Calu3 (cell line): ENCODE measurements at places on chromosomes 2 and 18. TPM values are rescaled to one million over a fixed set of nuclear protein-coding genes. Genes with fewer than 3 reads are reported as not detected.

GRCh38 chr2:40230186-40230585 is 221.7 kb downstream of the SLC8A1 start:
- H3K4me1 ChIP-seq, result no peaks in the 10 kb centered on the region
- no peaks in the 10 kb centered on the region for H3K36me3 ChIP-seq
- no peak overlapping the region for H3K4me3 ChIP-seq

- H3K4me1 ChIP-seq, result peaks cover 13% of the 10 kb centered on the region
- no peak for DNase-seq
- no peaks in the 10 kb centered on the region for H3K36me3 ChIP-seq
- no peak overlapping the region for H3K27ac ChIP-seq
- H3K27me3 ChIP-seq, result no peaks in the 10 kb centered on the region
- H3K4me3 ChIP-seq, result no peak overlapping the region
These were observed 46.3 kb upstream of the STAM2 start for GRCh38 chr2:152221839-152222238.

- no peaks in the 10 kb centered on the region for H3K36me3 ChIP-seq
- DNase-seq, result no peak
- peaks cover 15% of the 10 kb centered on the region for H3K27me3 ChIP-seq
These were observed 222.6 kb downstream of the NCKAP5 start for GRCh38 chr2:133345638-133346037.

GRCh38 chr2:6960659-6961058 is 43.4 kb downstream of the RNF144A start:
- no peak overlapping the region for H3K4me3 ChIP-seq
- no peaks in the 10 kb centered on the region for H3K4me1 ChIP-seq
- no peak overlapping the region for H3K27ac ChIP-seq
- no peaks in the 10 kb centered on the region for H3K36me3 ChIP-seq
- no peaks in the 10 kb centered on the region for H3K27me3 ChIP-seq

Gene CAPN14
- total RNA-seq, result 0.35 and 0.42 TPM in 2 replicates

Gene IL1R2
- 0.34 TPM in 1 of 2 replicates, not detected in the other for total RNA-seq

DNA sequence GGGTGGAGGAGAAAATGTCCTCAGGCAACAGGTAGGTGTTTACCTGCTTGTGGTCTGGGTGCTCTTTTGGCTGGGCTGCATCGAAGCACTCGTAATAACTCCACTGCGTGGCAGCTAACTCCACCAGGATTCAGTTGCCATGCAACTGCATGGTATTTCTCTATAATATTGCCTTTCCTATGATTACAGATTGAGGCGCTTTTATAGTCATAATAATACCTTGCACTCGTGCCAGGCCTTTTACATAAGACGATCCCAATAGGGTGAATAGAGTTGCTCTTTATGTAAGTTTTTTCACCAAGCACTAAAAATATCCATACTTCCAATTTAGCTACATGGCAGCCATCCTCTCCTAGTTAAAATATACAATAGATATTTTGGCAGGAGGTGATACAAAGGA is 19.7 kb upstream of the NYAP2 start:
- no peak for DNase-seq
- peaks cover 9% of the 10 kb centered on the region for H3K4me1 ChIP-seq
- H3K4me3 ChIP-seq, result no peak overlapping the region
- no peak overlapping the region for H3K27ac ChIP-seq

DNA sequence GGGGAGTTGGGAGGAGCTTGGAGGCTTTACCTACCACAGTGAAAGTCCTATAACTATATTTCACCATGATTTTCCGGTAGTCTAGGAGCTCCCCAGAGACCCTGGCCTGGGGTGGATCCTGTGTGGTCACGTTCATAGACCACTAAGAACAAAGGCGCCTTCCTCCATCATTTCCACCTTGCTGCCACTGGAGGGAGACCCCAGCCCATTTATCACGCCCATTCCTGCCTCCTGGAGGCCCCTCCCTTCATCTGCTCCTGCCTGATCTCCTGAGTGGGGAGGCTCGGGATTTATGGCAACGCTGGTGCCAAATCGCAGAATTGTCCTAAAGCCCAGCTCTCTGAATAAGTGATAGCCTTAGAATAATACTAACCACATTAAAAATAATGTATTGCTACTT is 507.6 kb upstream of the SPHKAP start:
- H3K4me1 ChIP-seq, result no peaks in the 10 kb centered on the region
- H3K4me3 ChIP-seq, result no peak overlapping the region
- DNase-seq, result no peak
- peaks cover 14% of the 10 kb centered on the region for H3K27me3 ChIP-seq

DNA sequence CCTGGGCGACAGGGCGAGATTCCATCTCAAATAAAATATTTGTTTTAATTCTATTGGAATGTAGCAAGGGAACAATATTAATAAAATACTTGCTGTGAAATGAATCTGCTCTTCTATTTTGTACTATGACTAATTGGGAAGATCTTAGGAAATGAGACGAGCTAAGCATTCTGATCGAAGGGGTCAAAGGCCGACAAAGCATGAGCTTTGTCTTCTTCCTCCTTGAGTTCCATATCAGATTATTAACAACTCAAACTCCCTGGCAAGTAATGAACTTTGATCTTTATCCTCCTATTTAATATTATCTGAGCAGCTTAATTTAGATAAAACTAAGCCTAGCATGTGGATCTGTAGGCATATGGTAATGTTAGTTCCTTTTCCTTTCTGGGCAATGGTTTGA is 15.5 kb downstream of the GEMIN6 start:
- H3K27me3 ChIP-seq, result no peaks in the 10 kb centered on the region
- H3K36me3 ChIP-seq, result no peaks in the 10 kb centered on the region
- DNase-seq, result no peak
- H3K4me1 ChIP-seq, result peaks cover 15% of the 10 kb centered on the region

- H3K27ac ChIP-seq, result no peak overlapping the region
- no peaks in the 10 kb centered on the region for H3K27me3 ChIP-seq
- no peaks in the 10 kb centered on the region for H3K4me1 ChIP-seq
- peaks cover 9% of the 10 kb centered on the region for H3K36me3 ChIP-seq
- DNase-seq, result no peak
These were observed 83.8 kb downstream of the NCK2 start for GRCh38 chr2:105828558-105828957.

Gene SLC4A3
- total RNA-seq, result 14.9 and 20.2 TPM in 2 replicates

- H3K27ac ChIP-seq, result no peak overlapping the region
- no peaks in the 10 kb centered on the region for H3K27me3 ChIP-seq
- H3K4me3 ChIP-seq, result no peak overlapping the region
- no peak for DNase-seq
- H3K4me1 ChIP-seq, result peaks cover 46% of the 10 kb centered on the region
These were observed 20.8 kb downstream of the TFCP2L1 start for GRCh38 chr2:121263996-121264715.

Gene VWC2L
- total RNA-seq, result not detected in 2 replicates

- peak within 1 kb of the TSS; percentile 77 for H3K4me3 ChIP-seq
- peak; percentile 61 for DNase-seq
- H3K27ac ChIP-seq, result peak within 1 kb of the TSS; percentile 69
- H3K4me1 ChIP-seq, result peaks cover 66% of the 10 kb centered on the region
These were observed at the start of gene DGKD for GRCh38 chr2:233353769-233354499. Gene DGKD, plus strand, starts transcription at chr2:233354494. Its CDS starts 25 bp downstream, at chr2:233354519.

- DNase-seq, result no peak
- H3K27me3 ChIP-seq, result no peaks in the 10 kb centered on the region
- H3K36me3 ChIP-seq, result no peaks in the 10 kb centered on the region
These were observed 864.9 kb upstream of the ID2 start for GRCh38 chr2:7816944-7817343.

Gene CRYBA2
- not detected in 2 replicates for total RNA-seq

DNA sequence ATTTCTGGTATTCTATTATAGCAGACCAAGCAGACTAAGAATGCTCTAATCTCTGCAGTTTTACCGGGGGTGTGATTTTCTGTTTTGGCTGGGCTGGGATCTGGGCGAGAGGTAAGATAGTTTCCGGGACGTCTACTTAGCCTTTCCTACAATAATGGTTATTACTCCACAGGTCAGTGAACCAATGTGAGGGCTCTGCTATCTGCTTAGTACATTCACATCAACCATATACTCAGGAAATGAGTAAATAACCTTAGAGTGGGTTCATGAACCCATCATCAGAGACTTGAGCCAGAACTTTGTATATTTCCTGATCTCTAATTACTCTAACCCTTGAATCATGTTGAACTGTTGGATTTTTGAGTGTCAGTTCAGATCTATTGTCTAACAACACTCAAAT is 90.1 kb upstream of the NOL4 start:
- H3K27ac ChIP-seq, result no peak overlapping the region
- no peak overlapping the region for H3K4me3 ChIP-seq
- DNase-seq, result no peak
- no peaks in the 10 kb centered on the region for H3K36me3 ChIP-seq
